ENCODE measurements at places on chromosomes 1 and 21.

- DNase-seq, result no peak
Observed at GRCh38 chr1:66284746-66285145, 249.2 kb upstream of the SGIP1 start.

- no peak for DNase-seq
Observed at GRCh38 chr1:193884848-193885558, 698.6 kb upstream of the B3GALT2 start.

- DNase-seq, result no peak
Observed at GRCh38 chr1:110760321-110760720, 85.6 kb upstream of the KCNA3 start.

- DNase-seq, result no peak
Observed at GRCh38 chr1:30101487-30102227, 621.7 kb downstream of the MATN1 start.

GRCh38 chr1:26602378-26602959 is 72.9 kb downstream of the RPS6KA1 start:
- no peak for DNase-seq

DNA sequence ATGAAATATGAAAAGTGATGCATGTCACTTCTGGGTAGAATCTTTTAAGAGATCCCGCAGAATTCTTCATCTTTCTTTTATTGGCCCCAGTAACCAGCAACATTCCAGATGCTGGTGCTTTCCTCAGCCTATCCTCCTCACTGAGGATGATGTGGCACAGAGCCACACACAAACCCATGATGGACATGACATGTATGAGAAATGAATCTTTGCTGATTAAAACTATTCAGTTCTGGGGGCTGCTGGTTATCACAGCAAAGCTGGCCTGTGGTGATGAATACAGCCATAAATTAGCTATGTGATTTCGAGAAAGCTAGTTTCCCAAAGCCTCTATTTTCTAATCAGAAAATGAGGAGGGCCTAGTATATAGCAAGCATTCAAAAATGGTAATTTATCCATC is 8.3 kb upstream of the ERICH3 start:
- DNase-seq, result no peak

Data from cerebellar nuclear complex (tissue), 1 donor.